Suprapubic skin (tissue), 4 donors: ENCODE measurements at places on chromosomes 5 and 9.

GRCh38 chr9:79346350-79347020 lies 225.3 kb upstream of the TLE4 start:
- no peak for DNase-seq

DNA sequence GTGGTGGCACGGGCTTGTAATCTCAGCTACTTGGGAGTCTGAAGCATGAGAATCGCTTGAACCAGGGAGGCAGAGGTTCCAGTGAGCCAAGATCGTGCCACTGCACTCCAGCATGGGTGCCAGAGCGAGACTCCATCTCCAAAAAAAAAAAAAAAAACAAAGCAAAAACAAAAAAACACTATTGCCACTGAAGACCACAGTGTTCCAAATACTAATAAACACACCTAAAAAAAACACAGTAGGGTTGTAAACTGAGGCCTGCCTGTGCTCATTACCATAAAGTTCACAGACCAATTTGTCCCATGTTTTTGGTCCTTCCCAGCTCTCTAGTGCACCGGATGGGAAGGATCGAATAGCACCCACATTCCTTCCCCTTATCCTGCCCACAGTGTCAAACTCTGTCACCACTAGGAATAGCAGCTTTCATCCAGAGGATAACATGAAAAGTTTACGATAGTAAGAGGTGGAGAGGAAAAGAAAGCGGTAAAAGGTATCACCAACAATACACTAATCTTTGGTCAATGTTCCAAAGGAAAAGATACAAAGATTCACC lies 49.2 kb downstream of the MYO10 start:
- no peak for DNase-seq

GRCh38 chr5:90134892-90135291 lies 274.7 kb downstream of the CETN3 start:
- DNase-seq: no peak

DNA sequence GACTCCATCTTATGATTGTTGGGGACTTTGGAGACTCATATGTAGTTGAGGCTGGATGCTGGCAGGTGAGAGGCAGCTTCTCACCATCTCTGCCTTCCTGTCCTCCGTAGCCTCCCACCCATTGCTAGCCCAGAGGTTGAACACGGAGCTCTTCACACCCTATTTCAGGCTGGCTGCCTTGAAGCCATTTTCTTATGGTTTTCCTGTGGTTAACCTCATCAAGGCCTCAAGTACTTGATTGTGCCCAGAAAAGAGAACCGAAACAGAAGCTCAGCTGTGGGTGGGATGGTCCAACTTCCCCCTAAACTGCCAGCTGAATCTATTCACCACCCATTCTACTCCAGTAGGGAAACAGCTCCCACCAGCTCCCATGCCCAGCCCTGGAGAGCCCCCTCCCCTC lies 102.9 kb downstream of the LIFR start:
- DNase-seq: no peak

- DNase-seq: no peak
Measured at GRCh38 chr5:112480501-112480900, 61.4 kb upstream of the EPB41L4A start.

GRCh38 chr5:21685522-21685921 lies 1167.6 kb downstream of the CDH12 start:
- no peak for DNase-seq

- DNase-seq: no peak
Measured at GRCh38 chr9:93065135-93065720, 6.7 kb downstream of the SUSD3 start.

DNA sequence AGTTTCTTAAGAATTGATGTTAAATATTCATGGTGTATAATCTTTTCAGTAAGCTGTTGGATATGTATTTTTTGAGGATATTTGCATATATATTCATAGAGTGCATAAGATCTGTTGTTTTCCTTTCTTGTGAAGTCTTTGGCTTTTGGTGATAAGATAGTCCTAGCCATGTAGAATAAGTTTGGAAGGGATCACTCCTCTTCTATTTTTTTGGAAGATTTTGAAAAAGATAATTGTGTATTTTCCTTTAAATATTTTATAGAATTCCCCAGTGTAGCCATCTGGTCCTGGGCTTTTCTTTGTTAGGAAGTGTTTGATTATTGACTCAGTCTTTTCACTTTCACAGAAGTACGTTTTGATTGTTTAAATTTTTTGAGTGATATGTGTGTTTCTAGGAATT lies 318.8 kb upstream of the CDH10 start:
- no peak for DNase-seq

GRCh38 chr9:133844881-133845410 lies 106.8 kb upstream of the SARDH start:
- no peak for DNase-seq

GRCh38 chr9:90053027-90053426 lies 448.2 kb downstream of the GADD45G start:
- no peak for DNase-seq

DNA sequence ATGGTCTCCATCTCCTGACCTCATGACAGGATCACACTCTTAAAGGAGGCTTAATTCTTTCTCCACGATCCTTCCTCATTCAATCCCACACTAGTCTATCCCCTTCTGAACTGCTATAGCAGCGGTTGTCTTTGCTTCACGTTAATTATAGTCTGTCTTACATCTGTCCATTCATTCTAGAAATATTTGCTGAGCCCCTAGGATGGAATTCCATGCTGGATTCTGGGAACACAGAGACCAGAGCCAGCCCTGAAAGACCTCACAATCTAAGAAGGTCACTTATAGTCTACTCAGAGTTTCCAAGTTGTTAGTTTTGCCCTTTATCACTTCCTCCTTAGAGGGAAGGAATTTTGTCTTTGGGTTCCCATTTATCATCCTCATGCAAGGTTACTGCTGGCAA lies 193.5 kb downstream of the GAS1 start:
- DNase-seq: no peak

- no peak for DNase-seq
Measured at GRCh38 chr5:26948921-26949320, 89.5 kb downstream of the CDH9 start.

GRCh38 chr5:136510481-136510880 lies 145.1 kb upstream of the TRPC7 start:
- no peak for DNase-seq

GRCh38 chr9:116482740-116483139 lies 204.4 kb upstream of the TRIM32 start:
- no peak for DNase-seq

DNA sequence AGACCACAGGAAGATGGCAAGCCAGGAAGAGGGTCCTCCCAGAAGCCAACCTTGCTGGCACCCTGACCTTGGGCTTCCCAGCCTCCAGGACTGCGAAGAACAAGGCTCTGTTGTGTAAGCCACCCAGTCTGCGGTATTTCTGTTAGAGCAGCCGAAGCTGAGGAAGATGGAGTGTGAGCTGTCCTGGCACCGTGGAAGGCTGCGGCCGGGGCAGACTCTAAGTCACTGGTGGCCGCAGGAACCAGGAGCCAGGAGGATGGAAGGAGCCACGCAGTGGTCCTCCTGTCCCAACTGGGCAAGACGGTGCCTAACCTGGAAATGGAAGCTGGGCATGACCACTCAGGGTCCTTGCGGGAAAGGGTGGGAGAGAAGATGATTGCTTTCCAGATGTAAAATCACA lies 89.1 kb downstream of the ZNF354C start:
- no peak for DNase-seq

GRCh38 chr5:111337688-111338087 lies 113.5 kb downstream of the CAMK4 start:
- DNase-seq: no peak

GRCh38 chr5:176628406-176629228 lies 1.7 kb downstream of the SNCB start:
- DNase-seq: no peak

DNA sequence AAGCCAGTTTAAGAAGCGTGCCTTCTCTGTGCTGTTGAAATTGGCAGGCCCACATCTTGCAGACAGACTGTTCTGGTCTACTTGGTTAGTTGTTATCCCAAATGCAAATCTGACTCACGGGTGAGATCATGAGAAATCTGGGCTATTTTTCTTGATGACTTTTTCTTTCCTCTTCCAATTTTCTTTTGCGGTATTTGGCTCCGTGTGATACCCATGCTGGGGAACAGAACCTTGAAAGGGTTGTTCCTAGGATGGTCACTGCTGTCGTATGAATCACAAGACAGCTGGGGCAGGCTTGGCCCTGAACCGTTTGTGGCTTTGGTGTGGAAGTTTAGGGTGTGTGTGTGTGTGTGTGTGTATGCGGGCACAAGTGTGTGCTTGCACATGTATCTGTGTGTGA lies 24.6 kb downstream of the PDZD2 start:
- DNase-seq: no peak

- DNase-seq: no peak
Measured at GRCh38 chr9:129164246-129164930, 13.7 kb downstream of the IER5L start.

- DNase-seq: no peak
Measured at GRCh38 chr9:4490705-4491625, 697 bp downstream of the SLC1A1 start.

DNA sequence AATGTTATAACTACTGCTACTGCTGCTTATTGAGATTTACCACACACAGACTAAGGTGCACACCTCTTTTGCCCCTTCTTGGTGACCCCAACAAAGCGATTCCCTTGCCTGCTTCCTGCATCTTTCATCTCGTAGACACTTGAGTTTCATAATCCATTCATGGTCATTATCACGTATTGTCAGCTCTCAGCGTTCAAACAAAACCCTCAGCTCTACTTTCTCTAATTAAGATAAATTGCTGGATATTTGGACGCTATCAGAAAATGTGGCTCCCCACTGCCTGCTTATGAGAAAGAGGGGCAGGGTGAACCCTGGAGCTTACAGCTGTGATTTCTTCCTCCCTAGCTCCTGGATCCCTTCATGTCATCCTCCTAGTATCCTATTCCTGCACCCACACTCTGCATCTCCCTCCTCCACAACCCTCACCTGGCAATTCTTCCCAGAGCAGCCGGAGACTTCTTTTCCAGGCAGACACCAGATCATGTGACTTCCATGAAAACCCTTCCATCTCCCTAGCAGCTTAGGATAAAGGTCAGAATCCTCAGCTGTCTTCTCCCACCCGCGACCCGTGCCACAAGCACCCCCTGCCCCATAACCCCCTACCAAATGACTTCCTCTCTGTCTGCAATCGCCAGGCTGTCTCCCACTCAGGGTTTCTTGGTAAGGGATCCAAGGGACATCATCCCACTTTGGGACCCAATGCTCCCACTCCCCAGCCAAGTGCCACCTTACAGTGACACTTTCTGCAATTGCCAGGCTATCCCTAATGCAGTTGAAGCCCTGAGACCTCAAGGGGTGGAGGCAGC lies 146.5 kb downstream of the NSG2 start:
- DNase-seq: no peak

DNA sequence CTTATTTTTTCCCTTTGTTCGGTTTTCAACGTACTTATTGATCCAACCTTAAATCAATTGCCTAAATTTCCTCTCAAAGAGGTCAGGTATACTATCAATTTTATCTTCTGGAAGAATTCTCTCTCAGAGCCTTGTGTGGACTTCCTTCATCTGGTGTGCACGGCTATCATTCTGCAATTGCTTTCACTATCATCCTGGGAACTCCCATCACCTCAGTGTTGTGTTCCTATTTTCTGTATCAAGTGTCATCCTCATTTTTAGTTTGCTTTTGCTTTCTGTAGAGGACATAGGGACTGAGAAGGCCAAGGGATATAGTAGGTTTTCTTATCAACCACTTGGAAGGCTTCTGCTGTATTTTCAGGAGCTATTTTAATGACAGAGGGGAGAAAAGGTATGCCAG lies 11.3 kb downstream of the STOM start:
- no peak for DNase-seq

DNA sequence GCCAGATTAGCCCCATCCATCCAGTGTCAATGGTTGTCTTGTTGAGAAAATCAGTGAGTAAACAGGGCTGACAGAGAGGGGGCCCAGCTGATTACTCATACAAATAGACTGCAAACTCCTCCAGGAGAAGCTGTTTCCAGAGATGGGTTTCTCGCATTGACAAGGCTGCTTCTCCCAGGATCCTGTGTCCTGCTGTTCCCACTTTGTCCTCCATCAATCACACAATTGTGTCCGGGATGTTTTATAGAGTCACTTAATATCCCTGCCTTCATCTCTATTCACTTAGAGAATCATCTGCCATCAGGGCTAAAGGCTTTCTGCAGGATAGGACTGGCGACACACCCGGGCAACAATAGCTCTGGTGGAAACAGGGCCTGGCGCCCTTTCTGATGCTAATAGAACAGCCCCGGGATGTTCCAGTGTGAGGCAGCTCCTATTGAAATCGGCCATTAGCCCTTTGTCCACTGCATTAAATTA lies 71.7 kb upstream of the TBCA start:
- DNase-seq: no peak

GRCh38 chr5:14250748-14251701 lies 107.9 kb downstream of the TRIO start:
- DNase-seq: no peak

DNA sequence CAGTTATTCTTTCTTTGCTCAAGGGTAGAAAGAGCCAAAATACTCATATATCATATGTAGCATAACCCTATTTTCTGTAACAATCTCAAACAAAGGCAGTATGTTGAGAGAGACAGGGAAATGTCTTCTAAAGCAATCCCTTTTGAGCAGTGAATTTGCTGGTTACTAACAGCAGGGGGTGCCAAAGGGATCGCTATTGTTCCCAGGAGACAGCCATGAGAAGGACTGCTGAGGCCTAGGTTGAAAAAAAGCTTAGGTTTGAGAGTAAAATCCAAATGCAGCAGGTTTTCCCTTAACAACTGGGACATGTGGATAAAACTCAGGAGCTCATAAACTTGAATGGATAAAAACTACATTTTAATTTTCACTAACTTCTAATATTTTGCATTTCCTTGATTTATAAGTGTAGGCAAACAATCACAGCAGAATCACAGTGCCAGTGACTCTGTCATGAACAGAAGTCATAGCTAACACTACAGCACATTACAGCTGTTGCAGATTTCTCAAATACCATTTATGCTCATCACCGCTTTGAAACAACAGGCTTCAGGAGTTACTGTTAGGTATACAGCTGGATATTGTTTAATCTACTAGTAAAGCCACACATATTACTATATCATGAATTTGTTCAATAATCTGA lies 148.4 kb downstream of the MAPKAP1 start:
- DNase-seq: no peak

DNA sequence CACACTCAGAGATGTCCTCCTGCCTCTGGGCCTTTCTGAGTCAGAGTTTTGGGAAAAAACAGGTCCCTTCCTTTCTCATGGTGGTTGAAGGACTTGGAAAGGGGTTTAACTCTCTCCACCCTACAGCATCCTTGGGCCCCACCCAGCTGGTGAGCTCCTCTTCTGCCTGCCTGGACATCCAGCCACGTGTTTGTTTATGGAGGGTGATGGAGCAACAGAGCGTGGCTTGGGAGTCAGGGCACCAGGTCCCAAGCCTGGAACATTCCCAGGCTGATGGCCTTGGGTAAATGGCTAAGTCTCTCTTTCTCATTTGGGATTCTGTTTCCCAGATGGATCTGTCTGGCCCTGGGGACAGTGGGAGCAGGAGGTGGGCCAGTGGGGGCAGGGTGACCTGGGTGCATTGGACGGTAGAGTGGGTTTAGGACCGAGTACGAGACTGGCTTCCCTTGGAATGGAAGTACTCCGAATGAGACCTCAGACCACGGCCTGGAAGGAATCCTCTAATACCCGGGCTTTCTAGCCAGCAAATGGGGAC lies 141.1 kb upstream of the IRX2 start:
- peak; percentile 20 for DNase-seq
